ENCODE measurements at places on chromosomes 5 and 9. TPM values are rescaled to one million over a fixed set of nuclear protein-coding genes. Genes with fewer than 3 reads are reported as not detected.
A peak's percentile ranks its signal among the peaks of the same experiment; 100 is the strongest.

DNA sequence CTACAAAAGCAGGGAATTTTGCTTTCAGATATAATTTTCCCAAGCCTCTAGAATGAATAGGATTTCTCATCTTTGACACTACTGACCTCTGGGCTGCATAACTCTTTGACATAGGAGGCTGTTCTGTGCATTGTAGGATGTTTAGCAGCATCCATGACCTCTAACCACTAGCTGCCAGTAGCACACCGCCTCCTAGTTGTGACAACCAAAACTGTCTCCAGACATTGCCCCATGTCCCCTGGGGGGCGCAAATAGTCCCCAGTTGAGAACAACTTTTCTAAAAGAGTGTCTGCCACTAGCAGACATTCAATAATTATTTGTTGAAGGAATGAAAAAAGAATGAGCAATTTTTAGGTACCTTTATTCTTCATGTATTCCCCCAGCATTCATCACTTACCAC lies 51.8 kb downstream of the POU4F3 start:
- DNase-seq = peak; percentile 77

GRCh38 chr5:9284272-9284671 lies 261.6 kb downstream of the SEMA5A start:
- DNase-seq = no peak

DNA sequence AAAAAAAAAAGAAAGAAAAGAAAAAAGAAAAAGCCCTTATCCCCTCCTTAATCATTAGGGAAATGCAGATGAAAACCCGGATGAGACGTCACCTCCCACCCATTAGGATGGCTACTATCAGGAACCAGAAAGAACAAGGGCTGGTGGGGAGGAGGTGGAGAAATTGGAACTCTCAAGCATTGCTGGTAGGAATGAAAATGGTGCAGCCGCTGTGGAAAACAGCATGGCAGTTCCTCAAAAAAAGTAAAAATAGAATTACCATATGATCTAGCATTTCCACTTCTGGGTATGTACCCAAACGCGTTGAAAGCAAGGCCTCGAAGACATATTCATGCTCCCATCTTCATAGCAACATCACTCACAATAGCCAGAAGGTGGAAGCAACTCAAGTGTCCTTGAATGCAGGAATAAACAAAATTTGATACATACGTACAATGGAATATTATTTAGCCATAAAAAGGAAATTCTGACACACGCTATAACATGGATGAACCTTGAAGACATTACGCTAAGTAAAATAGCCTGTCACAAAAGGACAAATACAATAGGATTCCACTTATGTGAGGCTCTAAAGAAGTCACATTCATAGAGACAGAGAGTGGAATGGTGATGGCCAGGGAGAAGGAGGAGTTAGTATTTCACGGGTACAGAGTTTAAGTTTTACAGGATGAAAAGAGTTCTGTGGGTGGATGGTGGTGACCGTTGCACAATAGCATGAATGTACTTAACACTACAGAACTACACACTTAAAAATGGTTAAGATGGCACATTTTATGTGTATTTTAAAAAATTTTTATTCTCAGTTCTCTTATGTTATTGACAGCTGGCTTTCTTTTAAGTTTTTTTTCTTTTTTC lies 166.8 kb upstream of the IER5L start:
- no peak for DNase-seq

GRCh38 chr5:140351609-140352334 lies 5.4 kb upstream of the HBEGF start:
- DNase-seq = peak; percentile 93

GRCh38 chr5:35209862-35210261 lies 20.4 kb downstream of the PRLR start:
- DNase-seq = no peak

GRCh38 chr5:154190595-154191304 lies at the start of gene GALNT10:
Gene GALNT10 (plus strand): TSS chr5:154190733. CDS start chr5:154190867, 134 bp downstream.
- peak; percentile 73 for DNase-seq

DNA sequence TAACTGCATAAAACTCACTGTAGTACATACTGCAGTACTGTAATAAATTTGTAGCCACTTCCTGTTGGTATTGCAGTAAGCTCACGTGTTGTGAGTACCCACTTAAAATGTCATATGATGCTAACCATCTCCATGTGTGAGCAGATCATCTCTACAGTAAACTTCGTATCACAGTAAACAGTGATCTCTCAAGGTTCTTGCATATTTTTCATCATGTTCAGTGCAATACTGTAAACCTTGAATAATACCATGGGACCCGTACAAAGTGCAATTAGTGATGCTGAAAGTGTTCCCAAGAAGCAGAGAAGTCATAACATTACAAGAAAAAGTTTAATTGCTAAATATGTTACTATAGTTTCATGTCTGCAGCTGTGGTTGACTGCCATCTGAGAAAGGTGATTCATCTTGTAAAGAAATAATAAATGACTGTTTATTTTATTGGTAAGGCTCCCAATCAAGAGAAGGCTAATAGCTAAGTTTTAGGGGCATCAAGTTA lies 253.8 kb upstream of the POU5F2 start:
- no peak for DNase-seq

- no peak for DNase-seq
Measured at GRCh38 chr5:76724871-76725270, 8.9 kb downstream of the F2R start.

GRCh38 chr5:116571568-116572349 lies 2.9 kb downstream of the SEMA6A start:
- peak; percentile 51 for DNase-seq

GRCh38 chr9:14573319-14573718 lies 119.9 kb downstream of the ZDHHC21 start:
- DNase-seq = no peak

DNA sequence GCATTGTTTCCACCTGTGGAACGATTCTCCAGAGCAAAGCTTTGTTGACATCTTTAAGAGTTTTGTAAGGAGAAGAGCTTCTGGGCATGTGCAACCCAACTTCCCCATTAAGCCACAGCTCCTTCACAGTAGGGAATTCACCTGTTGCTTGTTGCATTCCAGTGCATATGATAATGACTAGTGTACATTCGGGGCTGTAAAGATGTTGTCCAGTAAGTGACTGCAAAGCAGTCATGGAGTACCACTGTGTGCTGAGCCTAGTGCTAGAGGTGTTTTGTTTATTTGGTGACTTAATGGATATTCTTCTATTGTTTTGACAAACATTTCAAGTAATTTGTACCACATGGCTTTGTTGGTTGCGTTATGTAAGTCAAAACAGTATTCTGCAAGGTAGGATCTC lies 12.8 kb downstream of the UGCG start:
- DNase-seq = no peak

- no peak for DNase-seq
Measured at GRCh38 chr9:111148052-111149017, 110.1 kb upstream of the LPAR1 start.

DNA sequence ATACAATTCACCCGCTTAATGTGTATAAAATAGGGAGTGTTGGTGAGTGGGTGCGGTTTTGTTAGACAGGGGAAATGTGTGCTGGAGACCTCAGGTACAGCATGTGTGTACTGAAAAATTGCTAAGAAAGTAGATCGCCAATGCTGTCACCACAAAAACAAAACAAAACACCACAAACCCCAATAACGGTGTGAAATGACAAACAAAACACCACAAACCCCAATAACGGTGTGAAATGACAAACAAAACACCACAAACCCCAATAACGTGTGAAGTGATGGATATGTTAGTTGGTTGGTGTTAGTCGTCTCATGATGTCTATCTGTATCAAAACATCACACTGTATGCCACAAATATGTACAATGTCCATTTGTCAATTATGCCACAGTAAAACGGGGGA lies 14.2 kb upstream of the GFPT2 start:
- DNase-seq = no peak

GRCh38 chr9:93567271-93567959 lies 9.0 kb upstream of the PHF2 start:
- no peak for DNase-seq

GRCh38 chr5:181221792-181222629 lies 1.1 kb upstream of the TRIM41 start:
- peak; percentile 92 for DNase-seq

DNA sequence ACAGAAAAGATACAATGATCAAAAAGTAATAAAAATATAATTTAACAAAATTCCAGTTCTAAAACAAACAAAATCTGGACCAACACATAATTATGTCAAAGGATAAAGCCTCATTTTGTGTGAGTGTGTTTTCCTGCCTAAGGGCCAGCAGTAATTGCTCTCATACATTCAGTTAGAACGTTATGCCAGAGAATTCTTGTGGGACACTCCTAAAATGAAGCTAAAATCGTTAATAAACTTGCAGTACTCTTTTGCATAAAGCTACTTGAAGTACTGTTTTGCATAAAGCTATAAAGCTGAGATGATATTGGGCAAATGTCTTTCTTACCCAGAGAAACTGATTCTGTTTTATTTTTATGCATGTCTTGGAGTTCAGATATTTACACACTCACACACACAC lies 1072.3 kb downstream of the MAT2B start:
- no peak for DNase-seq

GRCh38 chr9:87644659-87645058 lies 81.3 kb upstream of the CTSL start:
- DNase-seq = no peak

- no peak for DNase-seq
Measured at GRCh38 chr5:112971276-112971675, 5.3 kb upstream of the DCP2 start.

DNA sequence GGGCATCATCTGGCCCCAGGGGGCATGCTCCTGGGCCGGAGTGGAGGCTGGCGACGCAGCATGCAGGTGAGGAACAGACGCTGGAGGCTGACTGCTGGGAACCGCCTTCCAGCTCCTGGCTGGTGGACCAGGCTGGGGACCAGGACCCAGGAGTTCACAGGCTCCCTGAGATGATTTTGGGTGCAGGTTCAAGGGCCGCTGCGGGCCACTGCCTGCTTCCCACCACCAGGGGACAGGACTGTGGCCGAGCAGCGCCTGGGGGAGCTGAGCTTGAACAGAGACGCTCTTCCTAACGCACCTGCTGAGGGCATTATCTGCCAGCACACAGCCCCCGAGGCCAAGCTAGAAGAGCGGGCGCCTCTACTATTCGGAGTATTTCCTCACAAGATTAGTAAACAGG lies 132.1 kb upstream of the RAPGEF1 start:
- DNase-seq = peak; percentile 68

- DNase-seq = no peak
Measured at GRCh38 chr5:9447691-9448090, 98.2 kb downstream of the SEMA5A start.

- DNase-seq = no peak
Measured at GRCh38 chr9:127808347-127809001, 5.8 kb downstream of the FPGS start.

GRCh38 chr9:1880038-1880565 lies 135.0 kb upstream of the SMARCA2 start:
- DNase-seq = no peak

GRCh38 chr9:109101810-109102209 lies 17.9 kb downstream of the TMEM245 start:
- no peak for DNase-seq

XRCC4 gene
- 11.5 TPM for total RNA-seq

MAML1 gene
- total RNA-seq = 43.8 TPM

CD14 gene
- not detected for total RNA-seq

CHD1 gene
- 75.6 TPM for total RNA-seq

C5orf63 gene
- 6.8 TPM for total RNA-seq

DAB2IP gene
- total RNA-seq = 42.8 TPM

THOC3 gene
- total RNA-seq = 152 TPM

SPATA31E1 gene
- total RNA-seq = not detected
